ENCODE measurements at places on chromosomes 4 and X. TPM values are rescaled to one million over a fixed set of nuclear protein-coding genes. Genes with fewer than 3 reads are reported as not detected.

Gene MSANTD1
- total RNA-seq = 0.91 TPM

DNA sequence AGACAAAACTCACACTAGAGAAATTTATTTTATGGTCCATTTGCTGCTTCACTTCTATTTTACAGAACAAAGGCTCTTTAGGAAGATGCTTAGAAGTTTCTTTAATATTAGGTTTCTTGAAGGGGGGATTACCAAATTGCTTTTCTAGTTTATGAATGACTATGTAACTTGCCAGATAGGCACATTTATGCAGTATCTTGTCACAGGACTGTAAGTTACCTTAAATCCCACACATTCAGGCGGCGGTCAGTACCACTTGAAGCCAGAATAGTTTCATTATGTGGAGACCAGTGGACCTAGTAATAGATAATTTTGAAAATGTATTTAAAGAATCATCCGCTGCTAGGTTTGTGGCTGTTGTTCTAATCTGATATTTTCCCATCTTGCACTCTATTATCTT, 18.3 kb downstream of the RBBP7 start:
- no peak for DNase-seq

- DNase-seq = peak; percentile 16
Measured at GRCh38 chrX:20361890-20362262, 95.2 kb upstream of the RPS6KA3 start.

- DNase-seq = no peak
Measured at GRCh38 chr4:94354474-94354896, 11.8 kb upstream of the HPGDS start.

DNA sequence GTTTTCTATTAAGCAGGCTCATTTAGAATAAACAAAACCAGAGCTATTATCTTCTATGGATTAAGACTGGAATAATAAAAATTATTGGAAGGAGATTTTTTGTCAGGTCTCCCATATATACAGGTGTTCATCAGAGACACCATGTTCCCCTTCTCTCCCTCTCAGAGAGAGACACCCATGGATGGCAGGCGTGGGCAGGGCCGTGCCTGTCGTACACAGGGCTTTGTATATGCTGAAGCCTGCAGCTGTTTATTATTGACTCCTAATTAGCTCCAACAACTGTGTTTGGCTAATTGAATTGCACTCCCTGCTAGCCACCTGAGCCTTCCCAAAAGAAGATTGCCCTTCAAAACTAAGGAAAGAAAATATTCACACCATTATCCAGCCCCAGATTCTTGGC, 81.6 kb downstream of the GK start:
- no peak for DNase-seq

Gene SYN1
- total RNA-seq = 0.85 TPM

Gene MAGEA9B
- total RNA-seq = not detected

DNA sequence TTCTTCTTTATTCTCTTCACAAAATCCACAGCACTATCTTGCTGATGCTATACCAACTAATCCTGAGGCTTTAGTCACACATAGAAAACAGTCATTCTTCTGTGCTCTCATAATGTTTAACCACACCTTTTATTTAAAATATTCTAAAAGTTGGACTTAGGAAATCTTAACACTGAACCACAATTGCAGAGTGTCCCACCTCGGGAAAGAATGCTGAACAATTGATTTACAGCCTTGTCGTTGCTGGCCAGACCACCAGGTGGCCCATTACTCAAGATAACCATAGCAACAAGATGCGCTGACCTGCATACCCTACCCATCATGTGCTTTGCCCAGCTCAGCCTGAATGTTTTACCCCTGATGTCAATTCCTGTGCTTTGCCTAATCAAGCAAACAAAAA, 100.8 kb downstream of the ARSJ start:
- DNase-seq = peak; percentile 56

GRCh38 chr4:135098061-135098460, 896.5 kb upstream of the PABPC4L start:
- DNase-seq = no peak

Gene ERCC6L
- 0.16 TPM for total RNA-seq

DNA sequence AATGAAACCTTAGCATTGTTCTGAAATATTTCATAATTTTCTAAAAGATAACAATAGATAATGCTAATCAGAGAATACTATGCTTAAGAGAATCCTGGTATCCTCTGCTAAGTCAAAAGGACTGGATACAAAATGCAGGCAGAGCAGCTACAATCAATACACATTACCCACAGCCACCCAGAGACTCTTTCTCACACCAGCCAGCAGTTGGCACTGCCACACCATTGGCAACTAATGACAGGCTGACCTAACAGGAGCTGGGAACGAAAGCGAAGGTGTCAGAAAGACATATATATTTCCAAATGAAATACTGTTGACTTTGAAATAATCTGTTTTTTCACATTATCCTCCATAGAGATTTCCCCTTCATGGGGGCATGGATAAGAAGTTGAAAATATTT, 122.6 kb upstream of the PLAC1 start:
- no peak for DNase-seq

Gene ALPK1
- total RNA-seq = 33.5 TPM

Gene DCAF12L1
- total RNA-seq = 4.2 TPM

DNA sequence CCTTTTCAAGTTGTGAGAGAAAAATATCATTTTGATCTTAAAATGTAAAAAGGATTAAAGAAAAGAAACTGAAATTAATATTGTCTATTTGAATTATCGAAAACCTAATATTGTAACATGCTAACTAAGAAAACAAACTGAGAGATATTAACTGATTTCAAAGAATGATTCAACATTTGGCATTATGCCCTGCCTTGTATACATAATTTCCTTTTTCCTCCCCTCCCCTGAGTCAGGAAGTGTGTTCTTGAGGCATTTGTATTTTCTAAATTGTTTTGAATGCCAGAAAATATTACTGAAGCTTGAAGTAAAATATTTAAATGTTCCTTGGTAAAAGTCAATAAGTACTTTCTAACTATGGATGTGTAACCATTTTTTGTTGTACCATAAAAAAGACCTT, 49.4 kb downstream of the RPS6KA3 start:
- DNase-seq = no peak

Gene ZDHHC15
- 2.6 TPM for total RNA-seq

GRCh38 chr4:148435654-148436406, 6.4 kb downstream of the NR3C2 start:
- DNase-seq = no peak

GRCh38 chrX:100208076-100208475, 202.0 kb downstream of the PCDH19 start:
- no peak for DNase-seq

DNA sequence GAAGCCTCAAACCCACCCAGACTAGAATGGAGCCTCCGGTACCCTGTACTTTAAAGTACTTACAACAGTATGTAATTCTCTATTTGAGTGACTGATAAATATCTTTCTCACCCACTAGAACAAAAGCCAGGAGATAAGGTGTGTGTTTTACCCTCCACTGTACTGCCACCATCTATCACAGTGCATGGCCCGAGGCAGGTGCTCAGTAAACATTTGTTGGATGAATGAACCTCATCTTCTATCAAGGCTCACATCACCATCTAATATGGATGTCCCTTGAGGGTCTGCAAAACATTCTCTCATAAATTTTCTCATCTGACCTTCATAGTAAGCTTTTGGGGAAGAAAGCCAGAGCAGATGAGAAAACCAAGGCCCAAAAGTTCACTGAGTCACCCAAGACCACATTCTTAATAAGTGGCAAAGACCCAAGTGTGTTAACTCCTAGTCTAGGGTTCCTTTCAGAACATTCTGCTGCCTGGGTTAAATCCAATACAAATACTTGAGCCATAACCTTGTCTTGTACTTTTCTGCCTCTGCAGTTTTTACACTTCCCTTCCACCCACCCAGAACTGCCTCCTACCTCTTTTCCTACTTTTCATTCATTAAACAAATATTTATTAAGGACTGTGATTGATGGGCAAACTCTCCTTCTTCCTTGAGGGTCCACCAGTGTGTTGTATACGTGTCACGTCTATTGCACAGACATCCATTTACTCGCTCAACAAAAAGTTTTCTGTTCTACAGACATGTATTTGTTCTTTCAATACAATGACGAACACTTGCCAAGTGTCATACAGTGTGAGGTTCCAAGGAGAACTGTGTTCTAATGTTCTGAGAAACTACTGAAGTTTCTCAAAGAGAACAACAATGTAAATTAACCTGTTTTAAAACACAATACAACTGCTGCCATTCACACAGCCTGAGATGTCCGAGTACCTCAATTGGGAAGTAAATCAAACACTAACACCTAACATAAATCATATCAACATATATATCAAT, 35.7 kb downstream of the APBB2 start:
- peak; percentile 59 for DNase-seq

Gene GPR50
- not detected for total RNA-seq

- no peak for DNase-seq
Measured at GRCh38 chr4:73676861-73677323, 56.7 kb upstream of the RASSF6 start.

- DNase-seq = no peak
Measured at GRCh38 chr4:85866508-85866907, 391.6 kb downstream of the ARHGAP24 start.

Gene GNRHR
- not detected for total RNA-seq

Gene ADH1B
- 223 TPM for total RNA-seq

- DNase-seq = no peak
Measured at GRCh38 chr4:37892641-37893040, 1.8 kb downstream of the TBC1D1 start.

DNA sequence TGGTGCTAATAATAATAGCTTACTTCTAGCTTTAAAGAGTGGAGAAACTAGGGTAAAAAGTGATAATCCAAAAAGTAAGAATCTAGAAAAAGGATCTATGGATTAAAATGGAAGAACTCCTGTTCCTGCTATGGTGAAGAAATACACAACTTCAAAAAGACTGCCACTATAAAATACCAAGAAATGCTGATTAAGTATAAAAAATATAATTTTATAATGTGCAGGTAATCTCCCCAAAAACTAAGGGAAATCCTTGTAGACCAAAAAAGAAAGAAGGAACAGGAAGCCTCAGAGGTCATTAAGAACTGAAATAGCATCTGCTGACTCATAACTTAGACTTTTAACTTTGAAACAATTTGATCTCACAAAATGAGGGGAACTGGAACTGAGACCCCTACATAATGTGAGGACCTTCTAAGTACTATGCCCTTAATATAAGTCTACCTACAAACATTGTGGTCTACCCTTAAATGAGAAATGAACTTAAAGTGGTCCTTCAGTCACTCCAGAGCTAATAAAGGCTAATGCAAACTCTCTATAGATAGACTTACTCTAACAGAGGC, 50.6 kb upstream of the SRPX start:
- DNase-seq = no peak

GRCh38 chrX:16639966-16640365, 10.0 kb upstream of the S100G start:
- no peak for DNase-seq

Gene STK32B
- 18.2 TPM for total RNA-seq

DNA sequence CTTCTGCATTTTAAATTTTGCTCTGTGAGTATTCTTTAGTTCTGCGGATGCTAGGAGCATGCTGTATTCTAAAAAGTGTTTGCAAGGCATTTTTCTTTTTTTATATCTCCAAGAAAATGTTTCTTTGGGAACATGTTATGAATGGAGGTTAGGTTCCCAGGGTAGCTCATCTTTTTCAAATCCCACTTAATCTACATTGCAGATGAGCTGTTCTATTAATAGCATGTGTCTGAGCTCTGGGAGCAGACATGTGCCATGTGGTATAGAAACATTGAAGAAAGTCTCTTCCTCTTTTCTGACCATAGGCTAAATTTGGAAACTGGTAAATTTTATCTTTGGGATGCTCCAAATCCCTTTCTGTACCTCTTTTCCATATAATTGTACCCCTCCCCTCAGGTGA, 23.2 kb downstream of the DIAPH2 start:
- DNase-seq = no peak

GRCh38 chr4:79666112-79666511, 258.1 kb upstream of the GK2 start:
- DNase-seq = no peak

Gene DKK2
- total RNA-seq = 0.22 TPM

GRCh38 chr4:29805916-29806480, 914.2 kb upstream of the PCDH7 start:
- DNase-seq = no peak

GRCh38 chr4:156313497-156313896, 359.8 kb upstream of the CTSO start:
- no peak for DNase-seq

Gene SPINK2
- total RNA-seq = 1.0 TPM

DNA sequence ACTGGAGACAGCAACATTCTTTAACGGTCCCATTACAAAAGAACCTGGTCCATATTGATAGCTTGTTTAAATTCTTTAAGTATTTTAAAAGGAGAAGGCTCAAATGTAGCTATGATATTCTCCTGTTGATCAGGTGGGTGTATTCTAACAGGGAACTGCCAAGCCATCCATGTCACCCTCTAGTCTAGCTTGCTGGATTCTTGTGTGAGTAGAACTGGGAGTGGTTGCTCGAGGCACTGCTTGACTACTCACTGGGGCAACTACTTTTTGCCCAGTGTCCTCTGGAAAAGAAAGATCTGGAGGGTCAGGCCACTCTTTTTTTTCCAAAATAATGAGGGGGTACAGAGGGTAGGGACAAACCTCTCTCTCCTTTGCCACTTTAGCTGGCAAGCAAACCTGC, 155.1 kb downstream of the ZNF518B start:
- no peak for DNase-seq

Gene SLC10A3
- total RNA-seq = 27.3 TPM

DNA sequence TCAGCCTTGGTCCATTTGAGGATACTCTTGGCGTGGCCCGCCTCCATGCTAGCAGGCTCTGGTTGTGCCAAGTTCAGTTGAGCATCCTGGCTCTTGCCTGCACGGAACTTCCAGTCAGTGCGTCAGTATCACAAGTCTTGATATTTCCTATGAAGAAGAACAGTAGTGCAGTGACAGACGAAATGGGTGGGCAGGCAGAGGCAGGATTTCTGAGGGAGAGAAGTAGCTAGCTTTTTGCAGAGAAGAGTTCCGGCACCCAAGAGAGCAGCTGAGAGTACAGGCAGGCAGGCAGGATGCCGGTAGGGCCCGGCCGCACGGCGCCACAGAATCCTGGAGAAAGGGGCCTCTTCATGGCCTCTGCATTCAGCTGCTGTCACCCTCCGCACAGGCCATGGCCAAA, 56.1 kb upstream of the MSANTD1 start:
- DNase-seq = no peak

Gene ELF2
- 58.5 TPM for total RNA-seq
